Bronchial epithelial cell (primary cell): ENCODE measurements at places on chromosomes 1 and 21. TPM values are rescaled to one million over a fixed set of nuclear protein-coding genes. Genes with fewer than 3 reads are reported as not detected.

Gene SPATA21
- total RNA-seq, result not detected in 2 replicates

Gene FMO5
- total RNA-seq, result 0.51 TPM in 1 of 2 replicates, not detected in the other

Gene OR2L5
- total RNA-seq, result not detected in 2 replicates

Gene SH2D2A
- 1.2 and 1.8 TPM in 2 replicates for total RNA-seq

Gene DCDC2B
- total RNA-seq, result not detected in 2 replicates

Gene PLA2G4A
- 1.9 and 5.5 TPM in 2 replicates for total RNA-seq
